ENCODE measurements at places on chromosomes 3 and 15. TPM values are rescaled to one million over a fixed set of nuclear protein-coding genes. Genes with fewer than 3 reads are reported as not detected.

DNA sequence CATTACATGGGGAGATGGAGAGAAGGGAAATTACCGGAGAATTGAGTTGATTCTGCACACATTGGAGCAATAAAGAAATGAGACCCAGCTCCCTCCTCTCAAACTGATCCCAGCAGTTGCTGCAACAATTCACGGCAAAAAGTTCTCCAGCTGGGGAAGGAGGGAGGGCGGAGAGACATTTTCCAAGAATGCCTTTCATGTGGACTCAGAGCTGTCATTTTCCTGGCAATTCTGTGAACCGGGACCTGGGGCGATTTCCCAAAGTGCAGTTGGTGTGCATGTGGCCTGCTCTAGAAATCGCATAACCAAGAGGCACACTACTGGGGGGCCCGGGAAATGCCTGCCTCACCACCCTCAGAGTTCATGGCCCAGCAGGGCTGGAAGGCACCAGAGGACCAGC, 48.7 kb upstream of the IREB2 start:
- no peak for DNase-seq

Gene PLSCR2
- total RNA-seq = not detected

Gene RBM6
- total RNA-seq = 36.6 TPM

Gene VWA5B2
- 0.72 TPM for total RNA-seq

Gene CLDN16
- total RNA-seq = 0.02 TPM
